ENCODE measurements at places on chromosomes 13 and 19.
A peak's percentile ranks its signal among the peaks of the same experiment; 100 is the strongest.

DNA sequence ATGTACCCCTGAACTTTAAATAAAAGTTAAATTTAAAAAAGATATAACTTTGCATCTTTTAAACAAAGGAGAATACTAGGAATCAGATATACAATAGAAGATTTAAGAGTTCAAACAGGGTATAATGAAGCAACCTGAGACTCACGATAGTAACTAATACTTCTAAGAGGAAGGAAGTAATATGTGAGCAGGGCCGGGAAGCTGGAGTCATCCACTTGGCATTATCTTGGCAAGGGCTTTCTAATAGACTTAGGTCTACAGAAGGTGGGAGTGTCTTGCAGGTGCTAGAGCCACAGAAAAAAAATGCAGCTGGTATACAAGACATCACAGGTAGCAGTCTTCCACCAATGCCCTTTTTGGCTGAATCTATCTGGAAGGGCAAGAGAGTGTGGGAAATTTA, 231.9 kb downstream of the KCTD12 start:
- no peak for DNase-seq

DNA sequence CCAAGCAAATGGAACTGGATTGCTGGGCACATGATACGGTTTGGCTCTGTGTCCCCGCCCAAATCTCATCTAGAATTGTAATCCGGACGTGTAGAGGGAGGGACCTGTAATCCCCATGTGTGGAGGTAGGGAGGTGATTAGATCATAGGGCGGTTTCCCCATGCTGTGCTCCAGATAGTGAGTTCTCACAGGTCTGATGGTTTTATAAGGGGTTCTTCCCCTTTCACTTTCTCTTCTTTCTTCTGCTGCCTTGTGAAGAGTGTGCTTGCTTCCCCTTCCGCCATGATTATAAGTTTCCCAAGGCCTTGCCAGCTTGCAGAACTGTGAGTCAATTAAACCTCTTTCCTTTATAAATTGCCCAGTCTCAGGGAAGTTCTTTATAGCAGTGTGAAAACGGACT, 32.6 kb upstream of the MTIF3 start:
- no peak for DNase-seq

GRCh38 chr13:26599403-26599802, 41.9 kb downstream of the WASF3 start:
- no peak for DNase-seq

- no peak for DNase-seq
Measured at GRCh38 chr13:31891472-31891871, 140.1 kb upstream of the FRY start.

DNA sequence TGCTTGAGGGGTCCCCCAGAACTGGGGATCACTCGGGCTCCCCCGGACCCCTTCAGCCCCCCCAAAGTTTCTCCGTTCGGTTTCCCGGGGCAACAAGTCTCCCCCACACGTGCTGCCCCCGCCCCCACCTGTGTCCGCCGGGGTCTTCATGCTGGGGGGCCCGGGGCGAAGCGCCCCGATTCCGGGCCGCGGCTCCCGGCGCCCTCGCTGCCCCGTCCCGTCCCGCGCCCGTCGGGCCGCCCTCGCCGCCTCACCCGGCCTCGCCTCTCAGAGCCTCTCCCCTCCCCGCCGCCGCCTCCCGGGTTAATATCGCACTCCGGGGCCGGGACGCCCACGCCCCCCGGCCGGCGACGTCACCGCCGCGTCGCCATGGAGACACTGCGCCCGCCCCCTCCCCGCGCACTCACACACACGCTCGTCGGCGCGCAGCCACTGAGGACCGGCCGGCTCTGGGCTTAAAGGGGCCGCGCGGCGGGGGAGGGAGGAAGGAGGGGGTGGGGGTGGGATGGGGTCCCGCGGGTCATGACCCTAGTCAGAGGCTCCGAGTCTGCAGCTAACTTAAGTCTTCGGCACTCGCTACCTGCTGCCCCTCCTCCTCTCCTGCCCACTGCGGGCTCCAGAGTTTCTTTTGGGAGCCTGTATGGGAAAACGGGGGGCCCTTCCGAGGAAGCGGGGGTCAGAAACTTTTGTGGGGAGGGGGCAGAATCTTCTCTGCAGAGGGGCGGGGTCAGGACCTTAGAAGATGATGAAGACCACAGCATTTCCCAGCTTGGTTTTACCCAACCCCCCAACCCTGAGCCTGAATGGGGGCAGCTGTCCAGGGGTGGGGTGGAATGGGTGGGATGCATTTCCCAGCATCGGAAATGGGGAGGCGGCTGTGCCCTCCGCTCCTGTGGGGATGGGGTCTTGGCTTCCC, at the start of gene ERF:
TSS of gene ERF (minus strand) at position 279 of the 916 bp plus-strand sequence. CDS start at position 150, 129 bp downstream.
- DNase-seq = peak; percentile 87
